ENCODE measurements at places on chromosomes 1 and 21. TPM values are rescaled to one million over a fixed set of nuclear protein-coding genes. Genes with fewer than 3 reads are reported as not detected.

The LCE1A gene
- total RNA-seq = not detected

The CLDN17 gene
- total RNA-seq = not detected

The TCP10L gene
- total RNA-seq = 0.46 TPM

The TRAF3IP3 gene
- total RNA-seq = not detected

The SRSF11 gene
- total RNA-seq = 141 TPM

The HSPB7 gene
- total RNA-seq = 5.9 TPM

The AMY1B gene
- not detected for total RNA-seq

The FAM3B gene
- not detected for total RNA-seq

The C1orf56 gene
- total RNA-seq = 1.5 TPM

The SLC35D1 gene
- 31.8 TPM for total RNA-seq

The AKT3 gene
- total RNA-seq = 50.6 TPM

The SLC16A1 gene
- 146 TPM for total RNA-seq

The SPRR3 gene
- not detected for total RNA-seq

The TRIM58 gene
- total RNA-seq = 0.05 TPM

The ZNF593OS gene
- total RNA-seq = not detected

The FCRL5 gene
- not detected for total RNA-seq

The NTPCR gene
- 14.9 TPM for total RNA-seq

The OPTC gene
- total RNA-seq = not detected

The OR2T33 gene
- total RNA-seq = not detected

The CAP1 gene
- total RNA-seq = 509 TPM

The KCNN3 gene
- 0.32 TPM for total RNA-seq

The NUDT4B gene
- 10.4 TPM for total RNA-seq
